ENCODE measurements at places on chromosomes 16 and 17.

GRCh38 chr17:38980490-38981217, 13.5 kb upstream of the FBXO47 start:
- DNase-seq: no peak

- DNase-seq: no peak
These were observed 263.8 kb downstream of the HS3ST3A1 start for GRCh38 chr17:13337864-13338371.

- DNase-seq: no peak
These were observed 11.9 kb downstream of the MAP3K3 start for GRCh38 chr17:63634163-63634562.

DNA sequence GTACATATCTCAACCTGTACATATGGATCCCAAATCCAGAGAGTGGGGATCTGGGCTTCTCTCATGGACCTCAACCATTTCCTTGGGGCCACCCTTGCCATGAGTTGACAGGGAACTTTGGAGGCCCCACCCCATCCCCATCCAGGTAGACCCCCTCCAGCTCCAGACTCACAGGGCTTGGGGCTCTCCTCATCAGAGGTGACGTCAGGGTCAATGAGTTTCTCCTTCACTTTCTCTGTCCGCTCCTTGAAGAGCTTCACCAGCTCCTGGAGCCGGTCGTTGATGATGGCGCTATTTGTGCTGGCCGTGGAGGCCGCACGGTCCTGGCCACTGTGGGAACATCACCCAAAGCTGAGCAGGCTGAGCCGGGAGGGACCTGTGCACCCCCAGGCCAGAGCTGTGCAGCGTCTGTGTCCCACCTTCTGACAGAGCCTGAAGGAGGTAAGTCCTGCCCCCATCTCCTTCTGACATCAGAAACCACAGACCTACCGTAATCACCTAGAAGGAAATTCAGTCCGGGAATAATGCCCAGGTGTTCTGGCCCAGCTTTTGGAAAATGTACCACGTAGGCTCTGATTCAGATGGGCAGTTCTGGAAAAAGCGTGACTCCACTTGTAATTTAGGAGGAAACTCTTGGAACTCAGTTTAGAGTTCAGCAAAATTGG, 50.6 kb downstream of the CNGB1 start:
- DNase-seq: no peak

- DNase-seq: peak; percentile 74
These were observed 503 bp upstream of the PLCD3 start for GRCh38 chr17:45132572-45133463.

DNA sequence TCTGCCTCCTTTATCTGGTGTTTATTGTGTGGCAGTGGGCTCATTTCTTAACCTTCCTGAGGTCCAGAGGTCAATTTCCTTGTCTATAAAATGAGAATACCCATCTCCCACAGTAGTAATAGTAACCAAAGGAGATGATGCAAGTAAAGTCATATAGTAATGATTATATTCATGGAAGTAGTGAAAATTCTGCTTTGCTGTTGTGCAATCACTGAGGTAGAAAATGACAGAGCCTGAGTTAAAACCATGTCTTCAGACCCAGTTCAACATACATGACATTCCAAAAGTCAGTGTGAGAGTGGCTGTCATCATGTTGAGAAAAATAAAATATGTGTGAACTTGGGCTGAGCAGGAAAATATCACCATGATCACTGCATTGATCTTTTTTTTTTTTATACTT, 864 bp upstream of the UMOD start:
- no peak for DNase-seq

DNA sequence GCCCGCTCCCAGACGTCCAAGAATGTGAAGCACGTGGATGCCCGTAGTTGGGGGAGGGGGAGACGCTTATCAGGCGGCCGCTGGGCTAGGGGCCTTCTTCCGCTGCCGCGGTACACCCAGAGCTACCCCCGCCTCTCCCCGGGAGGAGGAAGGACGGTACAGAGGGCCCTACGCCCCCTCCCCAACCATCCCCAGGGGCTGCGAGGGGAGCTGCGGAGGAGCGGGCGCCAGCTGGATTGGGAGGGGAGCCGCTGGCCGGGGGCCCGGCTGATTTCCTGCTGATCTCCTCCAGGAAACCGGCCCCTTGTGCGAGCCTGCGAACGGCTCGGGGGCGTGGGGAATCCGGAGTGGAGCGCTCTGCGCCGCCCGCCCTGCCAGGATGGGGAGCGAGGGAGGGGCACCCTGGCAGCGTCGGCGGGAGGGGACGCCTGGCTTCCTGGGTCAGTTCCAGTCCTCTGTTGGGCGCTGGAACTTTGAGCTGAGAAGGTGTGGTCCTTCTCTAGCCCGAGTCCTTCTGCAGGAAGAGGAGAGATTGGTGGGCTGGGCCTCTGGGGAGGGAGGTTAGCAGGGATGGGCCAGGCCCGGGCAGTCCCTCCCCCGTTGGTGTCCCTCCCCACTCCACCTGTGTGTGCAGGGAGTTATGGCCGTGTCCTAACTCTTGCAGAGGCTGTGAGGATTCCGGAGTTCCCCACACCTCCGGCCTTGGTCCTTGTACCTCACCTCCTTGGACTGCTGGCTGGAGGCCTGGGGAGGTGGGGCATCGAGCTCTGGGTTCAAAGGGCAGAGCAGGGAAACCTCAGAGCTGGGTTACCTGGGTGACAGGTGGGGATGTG, 19.2 kb downstream of the GJD3 start:
- no peak for DNase-seq

DNA sequence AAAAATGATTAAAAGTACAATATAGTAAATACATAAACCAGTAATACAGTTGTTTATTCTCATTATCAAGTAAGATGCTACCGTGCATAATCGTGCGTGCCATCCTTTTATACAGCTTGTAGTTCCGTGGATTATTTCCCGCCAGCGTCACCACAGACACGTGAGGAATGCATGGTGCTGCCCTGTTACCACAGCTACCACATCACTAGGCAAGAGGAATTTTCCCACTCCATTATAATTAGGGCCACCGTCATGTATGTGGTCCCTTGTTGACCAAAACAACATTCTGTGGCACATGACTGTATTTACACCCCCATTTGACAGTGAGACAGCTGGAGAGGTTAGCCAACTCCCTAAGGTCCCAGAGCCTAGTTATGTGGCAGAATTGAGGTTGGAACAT, 30.5 kb upstream of the LGALS9 start:
- DNase-seq: no peak

DNA sequence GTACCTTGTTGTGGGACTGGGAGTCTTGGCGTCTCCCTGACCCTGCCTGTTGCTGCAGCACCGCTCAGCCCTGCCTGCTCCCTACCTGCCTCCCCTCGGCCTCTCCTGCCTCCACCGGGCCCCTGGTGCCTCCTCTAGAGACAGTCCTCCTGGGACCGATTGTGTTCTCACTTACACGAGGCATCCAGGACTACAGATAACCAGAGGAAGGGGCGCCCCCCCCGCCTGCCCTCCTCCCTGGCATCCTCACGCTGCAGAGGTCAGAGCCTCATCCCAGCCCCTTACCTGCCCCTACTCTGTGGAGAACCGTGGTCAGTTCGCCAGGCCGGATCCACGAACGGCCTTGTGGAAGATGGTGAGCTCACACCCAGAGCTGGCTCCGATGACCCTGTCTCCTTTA, 24.8 kb downstream of the MAPT start:
- no peak for DNase-seq

DNA sequence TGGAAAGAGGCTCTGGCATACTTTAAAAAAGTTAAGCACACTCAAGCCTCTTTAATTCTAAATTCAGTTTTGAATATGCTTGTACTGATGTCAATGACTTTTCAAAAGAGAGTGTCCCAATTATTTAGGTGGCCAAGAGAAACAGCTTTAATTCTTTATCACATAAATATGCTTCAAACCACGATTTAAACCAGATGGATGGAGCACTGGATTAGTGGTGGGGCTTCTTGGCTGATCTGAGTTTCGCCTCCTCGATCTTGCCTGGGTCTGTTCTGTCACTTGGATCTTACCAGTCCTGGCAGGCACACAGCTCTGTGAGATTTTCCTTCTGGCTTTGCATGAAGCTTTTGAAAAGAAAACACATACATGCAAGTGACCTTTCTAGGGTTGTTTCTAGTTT, 467.8 kb downstream of the MAF start:
- DNase-seq: no peak

DNA sequence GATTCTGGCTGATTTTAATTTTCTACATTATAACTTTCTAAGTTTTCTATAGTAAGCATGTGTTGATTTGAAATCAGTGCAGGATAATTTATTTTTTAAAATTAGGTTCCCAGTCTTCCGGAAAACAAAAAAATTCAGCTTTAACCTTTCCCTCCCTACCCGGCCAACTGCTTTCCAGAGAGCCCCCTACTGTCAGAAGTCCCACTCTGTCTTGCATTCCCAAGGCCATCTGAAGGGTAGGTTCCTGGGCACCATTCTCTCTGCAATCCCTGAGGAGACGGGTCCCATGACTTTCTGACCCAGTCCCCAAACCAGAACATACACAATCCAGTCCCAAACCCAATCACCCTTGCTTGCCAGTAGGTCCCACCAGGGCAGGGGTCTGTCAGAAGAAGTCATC, 200.3 kb downstream of the CYLD start:
- DNase-seq: no peak

DNA sequence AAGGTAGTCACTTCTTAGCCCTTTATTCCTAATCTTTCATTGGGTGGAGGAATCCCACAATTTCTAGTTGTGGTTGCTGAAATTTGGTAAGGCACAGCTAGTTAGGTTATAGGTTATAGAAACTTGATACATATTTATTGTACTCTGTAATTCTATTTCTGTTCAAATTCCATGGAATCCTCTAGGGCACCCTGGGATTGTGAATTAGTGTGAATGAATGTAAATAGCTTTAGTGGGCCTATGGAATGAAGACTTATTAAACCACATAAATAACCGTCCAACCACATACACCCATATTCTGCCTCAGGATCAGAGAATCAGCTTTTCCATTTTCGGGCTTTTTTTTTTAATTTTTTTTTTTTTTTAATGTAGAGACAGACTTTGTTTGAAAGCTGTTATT, 9.2 kb downstream of the TANC2 start:
- no peak for DNase-seq

DNA sequence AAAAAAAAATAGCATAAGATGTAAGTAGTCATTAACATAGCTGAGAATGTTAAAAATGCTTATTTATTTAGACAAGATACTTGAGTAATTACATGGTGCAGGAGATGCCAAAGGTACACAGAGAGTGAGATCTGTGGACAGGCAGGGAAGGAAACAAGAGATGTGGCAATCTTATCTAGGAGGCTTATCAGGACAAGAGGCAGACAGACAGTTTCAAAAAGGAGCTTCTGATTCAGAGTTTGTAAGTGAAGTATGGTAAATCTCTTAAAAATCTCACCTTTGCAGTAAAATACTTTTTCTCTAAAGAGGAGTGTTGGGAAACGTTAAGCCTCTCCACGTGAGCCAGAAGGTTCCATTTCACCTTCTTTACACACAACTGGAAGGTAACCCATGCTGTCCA, 19.9 kb upstream of the GHDC start:
- no peak for DNase-seq
